Stimulated activated CD4-positive, alpha-beta T cell treated with anti-CD3 and anti-CD28 coated beads, Interleukin-2, amount 100 ng/mL, for 24 hours (primary cell): ENCODE measurements at places on chromosomes 3 and 15.

DNA sequence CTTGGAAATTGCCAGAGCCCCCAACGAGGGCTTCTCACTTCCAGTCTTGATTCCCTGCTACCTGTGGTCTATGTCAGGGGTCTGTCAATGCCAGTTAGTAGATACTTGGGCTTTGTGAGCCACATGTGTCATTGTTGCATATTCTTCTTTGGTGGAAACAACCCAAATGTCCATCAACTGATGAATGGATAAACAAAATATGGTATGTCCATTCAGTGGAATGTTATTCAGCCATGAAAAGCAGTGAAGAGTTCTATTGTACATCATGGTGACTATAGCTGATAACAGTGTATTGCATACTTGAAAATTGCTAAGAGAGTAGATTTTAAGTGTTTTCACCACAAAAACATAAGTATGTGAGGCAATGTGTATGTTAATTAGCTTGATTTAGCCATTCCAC is 288.1 kb downstream of the RPLP1 start:
- no peak for DNase-seq

- DNase-seq: no peak
Measured at GRCh38 chr3:171690281-171690680, 120.0 kb downstream of the PLD1 start.

DNA sequence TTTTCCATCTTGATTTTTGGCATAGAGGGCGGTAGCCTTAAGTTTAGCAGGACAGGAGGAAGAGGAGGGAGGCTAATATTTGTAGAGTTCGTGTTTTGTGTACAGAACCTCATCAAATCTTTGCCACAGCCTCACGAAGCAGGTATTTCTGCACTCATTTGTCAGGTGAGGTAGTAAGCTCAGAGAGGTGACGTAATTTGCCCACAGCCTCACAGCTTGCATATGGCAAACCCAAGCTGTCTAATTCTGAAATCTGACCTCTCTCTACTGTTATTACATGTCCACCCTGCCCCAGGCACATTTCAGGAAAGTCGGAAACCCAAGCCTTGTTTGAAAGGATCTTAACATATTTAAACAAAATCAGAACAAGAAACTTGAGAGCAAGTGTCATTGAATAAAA is 91.1 kb upstream of the TPM1 start:
- DNase-seq: no peak

DNA sequence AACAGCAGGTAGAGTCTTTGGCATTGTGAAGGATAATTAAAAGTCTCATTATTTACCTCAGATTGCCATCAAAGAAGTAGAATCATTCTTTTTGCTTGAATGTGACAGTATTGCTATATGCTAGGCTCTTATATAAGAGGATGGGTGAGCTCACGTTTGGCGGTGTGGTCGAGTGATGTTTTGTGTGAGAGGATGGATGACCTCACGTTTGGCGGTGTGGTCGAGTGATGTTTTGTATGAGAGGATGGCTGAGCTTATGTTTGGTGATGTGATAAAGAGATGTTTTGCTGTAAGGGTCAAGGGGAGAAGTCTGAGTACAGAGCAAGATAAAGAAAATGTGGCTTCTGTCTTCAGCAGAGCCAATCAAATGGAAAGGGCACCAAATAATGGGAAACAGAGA is 299.6 kb upstream of the NR2E3 start:
- no peak for DNase-seq

DNA sequence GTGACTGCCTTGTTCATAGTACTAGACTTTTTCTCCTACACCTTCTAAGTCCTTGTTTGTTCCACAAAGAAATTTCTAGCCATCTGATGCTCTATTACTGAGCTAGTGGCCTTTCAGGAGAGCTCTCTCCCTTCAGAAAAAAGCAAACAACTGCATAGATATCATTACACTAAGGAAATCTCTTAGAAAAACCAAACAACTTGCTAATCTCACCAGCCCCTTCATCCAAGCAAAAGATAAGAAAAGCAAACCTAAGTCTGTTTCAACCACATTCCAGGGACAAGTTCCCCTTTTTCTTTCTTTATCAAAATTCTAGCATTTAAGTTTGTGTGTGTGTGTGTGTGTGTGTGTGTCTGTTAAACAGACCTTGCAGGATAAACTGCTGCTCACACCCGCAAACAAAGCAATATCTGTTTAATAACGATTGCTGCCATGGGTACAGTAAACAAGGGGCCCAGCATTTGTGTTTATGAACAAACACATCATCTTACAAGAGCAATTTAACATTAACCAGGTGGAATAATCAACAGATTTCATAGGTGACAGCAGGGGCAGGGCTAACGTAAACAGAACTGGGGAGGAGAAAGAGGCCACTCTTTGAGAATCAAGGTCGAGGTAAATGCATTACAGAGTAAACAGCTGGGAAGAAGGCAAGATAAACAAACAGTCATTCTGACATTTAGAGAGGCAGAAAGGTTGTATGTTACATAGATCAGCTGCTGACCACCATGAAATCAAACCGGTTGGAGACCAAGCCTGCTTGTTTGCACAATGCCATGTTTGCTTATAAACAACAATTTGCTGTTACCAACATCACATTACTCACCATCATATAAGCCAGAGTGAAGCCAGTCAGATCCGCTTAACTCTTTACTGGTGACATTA is 375.1 kb downstream of the FOXP1 start:
- DNase-seq: no peak

DNA sequence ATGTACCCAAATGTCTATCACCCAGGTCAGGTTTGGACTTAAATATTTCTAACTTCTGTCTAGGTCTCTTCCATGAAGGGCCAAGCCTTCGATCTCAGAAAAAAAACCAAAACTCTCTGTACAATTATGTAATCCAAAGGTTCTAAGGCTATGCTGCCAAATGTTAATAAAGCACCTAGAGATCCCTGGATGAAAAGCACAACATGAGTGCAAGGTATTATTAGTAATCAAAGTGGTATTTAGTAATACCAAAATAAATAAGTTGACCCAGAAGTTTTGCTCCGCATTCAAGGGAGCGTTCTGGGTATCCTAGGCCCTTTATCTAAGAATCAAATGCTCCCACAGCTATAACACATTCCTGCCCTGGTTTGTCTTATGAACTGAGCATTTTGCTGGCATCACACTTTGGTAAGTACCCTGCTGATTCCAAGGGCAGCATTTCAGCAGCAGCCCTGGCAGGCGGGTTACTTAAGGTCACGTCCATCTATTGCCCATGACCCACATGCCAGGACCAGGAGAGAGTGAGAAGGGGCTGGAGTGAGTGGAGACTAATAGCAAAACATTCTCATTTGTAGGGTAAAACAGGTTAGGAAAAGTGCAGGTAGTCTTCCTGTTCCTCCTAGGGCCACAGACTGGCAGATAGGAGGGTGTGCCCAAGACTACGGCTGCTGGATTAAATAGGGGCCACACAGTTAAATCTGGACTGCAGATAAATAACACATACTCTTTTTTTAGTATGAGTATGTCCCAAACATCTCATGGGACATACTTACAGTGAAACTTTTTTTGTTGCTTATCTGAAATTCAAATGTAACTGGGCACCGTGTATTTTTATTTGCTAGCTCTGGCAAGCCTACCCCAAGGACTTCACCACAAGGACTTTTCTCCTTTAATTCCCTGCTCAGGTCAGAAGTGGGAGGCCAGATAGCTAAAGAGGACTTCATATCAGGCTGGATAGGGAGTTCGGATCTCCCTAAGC is 76.0 kb upstream of the SNRK start:
- no peak for DNase-seq

- DNase-seq: no peak
Measured at GRCh38 chr15:43404130-43404529, 33.2 kb downstream of the TUBGCP4 start.

- DNase-seq: peak; percentile 56
Measured at GRCh38 chr15:68578175-68578979, 416 bp upstream of the CORO2B start.

DNA sequence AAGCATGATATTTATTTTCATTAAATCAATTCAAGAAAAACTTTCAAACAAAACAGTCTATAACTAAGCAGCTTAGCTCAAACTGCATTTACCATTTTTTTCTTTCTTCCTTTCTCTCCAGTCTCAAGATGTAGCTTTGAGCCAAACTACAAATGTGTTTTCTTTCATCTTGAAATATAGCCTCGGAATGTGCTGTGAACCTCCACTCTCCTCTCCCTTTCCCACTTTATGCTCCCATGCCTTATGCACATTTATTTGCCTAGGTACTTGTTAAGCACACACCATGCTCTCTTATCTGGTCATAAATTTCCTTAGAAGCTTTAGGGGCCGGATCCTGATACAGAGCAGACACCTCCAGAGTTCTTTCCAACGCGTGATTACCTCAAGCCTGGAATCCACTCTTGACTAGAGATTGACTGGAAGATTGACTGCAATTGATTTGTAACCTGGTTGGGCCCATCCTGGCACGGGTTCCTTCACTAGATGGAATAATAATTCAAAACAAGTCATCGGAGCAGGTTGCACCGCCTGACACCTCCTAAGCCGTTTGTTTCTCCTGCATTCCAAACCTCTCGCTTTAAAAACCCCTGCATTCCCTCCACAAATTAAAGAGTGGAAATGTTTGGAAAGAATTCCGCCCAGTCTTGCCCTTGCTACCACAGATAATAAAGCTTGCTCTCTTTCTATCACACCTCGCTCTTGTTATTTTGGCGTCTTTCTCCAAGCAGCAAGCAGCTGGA is 344.7 kb downstream of the CHL1 start:
- DNase-seq: no peak

GRCh38 chr3:155075200-155075599 is 4.9 kb upstream of the MME start:
- no peak for DNase-seq

DNA sequence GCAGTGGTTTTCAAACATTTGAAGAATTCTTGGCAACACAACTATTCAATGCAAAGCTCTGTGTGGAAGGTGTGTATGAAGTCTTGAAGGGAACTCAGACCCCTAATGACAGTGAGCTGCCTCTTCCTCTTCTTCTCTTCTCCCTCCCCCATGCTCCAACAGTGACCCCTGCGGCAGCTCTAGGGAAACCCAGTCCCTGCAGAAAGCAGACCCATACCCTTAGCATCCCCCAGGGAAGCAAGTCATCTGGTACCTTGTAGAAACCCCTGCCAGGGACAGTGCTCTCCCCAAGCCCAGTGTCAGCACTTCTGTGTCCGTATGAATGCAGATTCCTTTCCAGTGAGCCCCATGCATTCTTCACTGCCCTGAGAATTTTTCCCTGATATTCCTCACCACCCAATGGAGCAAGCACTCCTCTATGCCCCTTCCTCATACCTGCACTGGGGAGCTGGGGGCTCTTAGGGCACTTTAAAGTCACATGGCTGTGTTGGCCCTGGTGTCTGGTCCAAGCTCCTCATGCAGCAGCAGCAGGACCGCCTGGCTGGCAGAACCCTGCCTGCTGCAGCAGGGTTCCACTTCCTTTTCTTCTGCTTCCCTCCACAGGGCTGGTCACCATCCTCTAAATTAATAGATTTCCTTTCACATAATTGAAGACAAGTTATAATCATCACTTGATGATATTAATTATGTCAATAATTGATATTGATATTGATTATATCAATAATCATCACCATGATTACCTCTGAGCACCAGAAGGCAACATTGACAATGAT is 442.5 kb downstream of the EPHB1 start:
- DNase-seq: no peak

DNA sequence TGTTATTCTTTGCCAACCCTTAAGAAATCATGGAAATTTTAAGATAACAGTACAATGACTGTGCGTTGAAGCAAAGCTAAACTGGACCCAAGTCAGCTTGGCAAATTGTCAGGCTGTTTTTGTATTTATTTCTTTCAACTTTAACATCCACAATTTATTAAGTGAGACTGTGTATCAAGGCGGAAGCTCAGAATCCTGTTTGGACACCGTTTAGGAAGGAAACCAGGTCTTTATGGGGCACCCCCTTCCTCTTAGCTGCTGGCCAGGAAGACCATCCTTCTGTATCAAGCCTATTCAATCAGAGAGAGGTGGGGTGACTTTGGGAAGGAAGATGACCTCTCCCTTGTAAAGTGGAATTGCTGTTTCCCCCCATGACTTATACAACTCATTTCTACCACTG is 166.0 kb downstream of the MCTP2 start:
- no peak for DNase-seq

DNA sequence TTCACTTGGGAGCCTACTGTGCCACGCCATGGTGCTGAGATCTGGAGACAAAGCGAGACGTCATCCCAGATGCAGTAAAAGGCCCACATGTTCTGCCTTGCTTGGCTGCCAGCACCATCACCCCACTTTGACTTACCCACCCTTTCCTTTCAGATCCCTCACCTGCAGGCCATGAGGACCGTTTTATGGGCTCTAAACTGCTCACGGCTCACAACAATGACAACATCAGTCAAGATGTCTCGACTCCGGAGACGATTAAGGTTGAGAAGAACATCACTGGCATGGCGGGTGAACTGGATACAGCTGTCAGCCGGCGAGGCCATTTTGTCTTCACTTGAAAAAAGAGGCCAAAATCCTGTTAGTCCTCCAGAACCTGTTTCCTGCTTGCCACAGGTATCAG is 11.9 kb downstream of the BCL6 start:
- DNase-seq: no peak

GRCh38 chr3:152834776-152835600 is at the start of gene P2RY1:
P2RY1 (plus strand) TSS chr3:152835131; CDS start chr3:152835783, 652 bp downstream.
- peak; percentile 54 for DNase-seq

DNA sequence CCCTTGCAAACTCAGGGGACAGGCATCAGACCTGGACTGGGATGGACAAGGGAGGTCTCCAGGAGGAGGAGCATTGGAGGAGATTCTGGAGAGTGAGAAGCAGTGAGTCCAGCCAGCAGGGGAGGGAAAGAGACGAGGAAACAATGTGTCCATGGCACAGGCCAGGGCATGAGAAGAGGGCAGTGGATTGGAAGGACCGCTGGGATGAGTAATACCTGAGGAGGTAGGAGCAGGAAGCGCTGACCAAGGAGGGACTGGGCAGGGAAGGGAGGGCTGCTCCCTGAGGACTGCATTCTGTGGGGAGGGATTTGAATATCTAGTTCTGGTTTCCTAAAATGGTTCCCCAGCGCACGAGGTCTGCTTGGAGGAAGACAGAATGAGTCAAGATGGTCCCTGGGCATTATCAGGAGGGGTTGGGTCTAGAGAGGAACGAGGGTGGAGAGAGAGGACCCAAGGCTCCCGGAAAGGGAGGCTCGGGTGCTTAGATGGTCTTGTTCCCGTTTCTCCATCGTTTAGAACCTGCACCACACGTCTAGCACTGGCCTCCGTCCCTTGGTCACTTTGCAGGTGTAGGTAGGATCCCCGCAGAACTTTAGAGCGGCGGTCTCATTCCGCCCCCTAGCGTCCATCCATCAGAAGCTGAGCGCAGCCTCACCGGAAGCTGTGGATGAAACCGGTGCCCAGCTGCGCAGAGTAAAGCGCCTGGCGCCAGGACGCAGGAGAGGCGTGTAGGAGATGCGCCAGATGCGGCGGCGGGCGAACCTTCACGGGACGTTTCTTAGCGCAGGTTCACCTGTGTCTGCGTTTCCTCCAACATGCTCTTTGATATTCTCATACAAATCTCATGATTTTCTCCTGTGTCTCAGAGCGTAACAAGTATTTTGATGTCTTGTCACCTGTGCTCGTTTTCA is 190.7 kb upstream of the NDN start:
- peak; percentile 61 for DNase-seq

- no peak for DNase-seq
Measured at GRCh38 chr15:72778796-72779195, 4.8 kb downstream of the ADPGK start.

- DNase-seq: no peak
Measured at GRCh38 chr3:116524453-116525210, 79.3 kb upstream of the LSAMP start.

- DNase-seq: no peak
Measured at GRCh38 chr3:150391161-150391560, 16.9 kb upstream of the TSC22D2 start.

- no peak for DNase-seq
Measured at GRCh38 chr3:17234382-17234781, 349.6 kb downstream of the PLCL2 start.

- DNase-seq: no peak
Measured at GRCh38 chr3:180294282-180295027, 257.7 kb upstream of the PEX5L start.
